ENCODE measurements at places on chromosomes 7 and 10.

DNA sequence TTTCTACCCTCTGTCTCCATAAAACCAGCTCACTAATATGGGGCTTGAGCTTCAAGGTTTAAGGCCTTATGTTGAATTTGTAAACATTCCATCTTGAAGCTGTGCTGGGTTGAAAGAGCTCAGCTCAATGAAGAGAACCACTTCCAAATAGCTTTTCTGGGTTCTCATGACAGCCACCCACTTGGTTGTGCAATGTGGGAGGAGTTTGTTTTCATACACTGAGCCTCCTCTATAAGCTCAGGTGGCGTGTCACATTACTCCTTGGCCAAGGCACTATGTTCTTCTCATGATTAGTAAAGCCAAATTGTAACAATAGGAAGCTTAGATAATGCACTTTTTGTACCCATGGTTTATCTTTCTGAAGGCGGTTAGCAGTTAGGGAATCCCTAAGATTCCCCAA is 265.6 kb downstream of the PTEN start:
- DNase-seq: no peak

DNA sequence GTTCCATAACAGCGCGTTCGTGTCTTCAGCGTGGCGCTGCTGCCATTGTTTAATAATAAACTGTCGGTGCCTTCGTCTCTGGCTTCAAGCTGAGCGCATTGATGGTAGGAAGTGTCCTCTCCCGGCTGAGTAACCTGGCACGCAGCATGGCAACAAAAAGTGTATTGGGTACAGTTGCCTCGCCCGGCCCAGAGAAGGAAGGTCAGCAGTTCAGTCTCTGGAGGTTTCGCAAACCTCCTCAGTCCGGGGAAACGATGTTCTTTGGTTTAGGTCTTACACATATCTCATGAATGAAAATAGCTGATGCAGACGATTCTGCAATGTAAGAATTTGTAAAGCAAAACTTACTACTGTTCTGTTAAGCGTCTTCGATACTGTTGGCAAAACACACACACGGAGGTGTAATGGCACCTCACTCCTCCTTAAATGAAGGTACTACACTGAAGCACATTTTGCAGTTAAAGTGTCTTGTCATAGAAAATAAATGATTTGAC is 739 bp upstream of the CCDC186 start:
- no peak for DNase-seq

GRCh38 chr10:8130973-8131911 is 76.8 kb downstream of the GATA3 start:
- DNase-seq: no peak

- DNase-seq: no peak
Measured at GRCh38 chr7:92108821-92109220, 25.5 kb downstream of the CYP51A1 start.

DNA sequence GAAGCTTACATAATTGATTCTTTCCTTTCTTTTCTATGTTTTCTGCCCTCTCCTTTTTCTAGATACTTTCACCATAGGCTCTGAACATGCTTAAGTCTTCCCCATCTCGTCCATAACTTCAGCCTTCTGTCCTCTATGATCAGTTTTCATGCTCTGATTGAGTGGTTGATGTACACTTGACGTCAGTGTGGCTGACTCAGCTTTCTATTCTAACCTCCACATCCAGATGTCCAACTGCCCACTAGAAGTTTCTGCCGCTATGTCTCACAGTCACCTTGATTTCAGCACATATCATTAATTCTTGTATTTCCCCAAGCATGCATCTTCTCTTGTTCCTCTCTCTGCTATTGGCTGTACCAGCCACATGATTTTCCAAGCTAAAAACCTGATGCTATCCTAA is 15.0 kb downstream of the CDK14 start:
- no peak for DNase-seq

DNA sequence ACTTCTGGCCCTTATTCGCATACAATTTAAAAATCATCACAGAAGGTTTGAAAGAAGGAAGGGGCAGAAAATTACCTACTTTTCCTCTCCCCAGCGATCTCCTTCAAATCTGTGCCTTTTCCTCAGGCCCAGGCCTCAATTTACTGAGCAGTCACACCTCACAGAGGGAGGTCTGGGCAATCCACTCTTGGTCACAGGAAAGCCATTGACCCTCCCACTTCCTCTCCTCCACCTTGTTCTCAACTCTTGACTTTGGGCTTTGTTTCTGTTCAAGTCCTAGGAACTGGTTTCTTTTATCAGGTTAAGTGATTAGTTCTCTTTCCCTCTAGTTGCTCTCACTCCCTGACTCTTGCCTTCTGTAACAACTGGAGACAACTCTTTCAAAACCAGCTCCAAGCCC is 37.0 kb upstream of the ATRNL1 start:
- DNase-seq: no peak

DNA sequence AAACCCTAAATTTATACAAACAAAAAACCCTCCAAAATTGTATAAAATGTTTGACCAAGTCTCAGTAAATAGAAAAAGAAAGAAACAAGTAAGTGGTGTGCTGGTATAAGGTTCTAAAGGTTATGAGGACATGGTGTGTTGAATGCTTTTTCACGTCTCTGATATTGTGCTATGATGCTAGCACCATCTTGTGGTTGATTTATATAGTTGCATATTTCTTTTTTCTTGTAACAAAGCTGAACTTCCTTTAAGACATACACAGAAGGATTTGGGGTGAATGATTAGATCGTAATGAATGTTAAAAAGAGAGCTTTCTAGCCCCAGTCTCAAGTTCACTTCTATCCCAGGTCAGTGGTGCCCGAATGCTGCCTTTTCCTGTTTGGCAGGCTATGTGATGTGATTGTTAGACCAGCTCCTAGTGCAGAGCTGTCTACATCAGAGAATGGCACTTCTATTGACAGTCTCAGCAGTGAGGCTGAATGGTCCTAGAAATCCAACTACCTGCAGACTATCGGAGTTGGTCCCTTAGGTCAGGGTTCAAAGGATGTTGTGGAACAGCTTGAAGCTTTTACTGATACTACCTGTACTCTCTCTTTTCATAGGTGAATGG is 25.0 kb downstream of the VTI1A start:
- peak; percentile 57 for DNase-seq

- DNase-seq: no peak
Measured at GRCh38 chr10:90227217-90227656, 525.8 kb downstream of the KIF20B start.

DNA sequence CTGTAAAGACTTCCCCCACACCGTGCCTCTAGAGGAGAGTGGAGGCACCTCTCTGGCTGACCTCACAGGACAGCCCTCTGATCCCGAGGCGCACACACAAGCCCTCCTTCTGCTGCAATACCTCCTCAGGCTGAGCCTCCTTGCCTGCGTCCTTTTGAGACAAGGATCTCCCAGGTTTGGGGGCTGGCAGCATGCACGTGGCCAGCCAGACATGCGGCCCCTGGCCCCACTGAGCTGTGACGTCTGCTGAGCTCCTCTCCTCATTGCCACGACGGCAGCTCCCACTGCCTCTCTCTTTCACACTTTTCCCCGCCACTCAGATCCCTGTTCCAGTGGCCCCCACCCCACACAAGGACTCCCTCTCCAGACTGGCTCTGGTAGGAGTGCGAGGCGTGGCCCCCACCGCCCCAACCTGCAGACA is 12.2 kb upstream of the DNAAF5 start:
- DNase-seq: no peak

- no peak for DNase-seq
Measured at GRCh38 chr7:117731455-117731854, 141.8 kb downstream of the CTTNBP2 start.

DNA sequence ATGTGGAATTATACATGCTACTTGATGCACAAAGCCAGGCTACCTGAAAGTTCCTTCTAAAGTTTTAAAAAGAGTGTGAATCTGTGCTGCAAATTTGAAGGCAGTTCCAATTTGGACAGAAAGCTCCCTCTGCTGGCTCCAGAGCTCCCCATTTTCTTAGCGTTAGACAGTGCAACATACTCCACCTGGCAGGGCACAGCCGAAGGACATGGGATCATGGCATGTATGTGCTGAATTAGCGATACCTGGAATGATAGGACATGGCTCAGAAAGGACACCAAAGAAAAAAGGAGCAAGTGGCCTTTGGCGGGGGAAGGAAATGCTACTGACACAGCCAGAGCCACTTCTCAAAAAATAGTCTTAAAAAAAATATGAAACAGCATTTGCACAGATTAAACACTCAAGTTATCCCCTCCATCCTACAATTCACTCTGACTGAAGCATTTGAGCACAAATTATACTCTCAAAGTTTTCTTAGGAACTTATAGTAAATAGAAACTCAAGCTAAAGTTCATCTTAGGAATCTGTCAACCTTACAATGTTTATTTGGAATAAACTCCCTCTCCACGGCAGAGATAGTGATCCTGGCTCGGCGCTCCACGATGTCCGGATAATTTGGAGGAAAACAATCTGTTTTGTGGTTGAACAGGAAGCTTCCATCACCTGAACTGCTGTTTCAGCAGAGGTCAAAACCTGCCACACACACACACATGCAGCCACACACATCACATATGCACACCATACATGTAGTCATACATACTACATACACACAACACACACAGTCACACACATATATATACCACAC is 80.0 kb downstream of the C7orf25 start:
- peak; percentile 23 for DNase-seq

DNA sequence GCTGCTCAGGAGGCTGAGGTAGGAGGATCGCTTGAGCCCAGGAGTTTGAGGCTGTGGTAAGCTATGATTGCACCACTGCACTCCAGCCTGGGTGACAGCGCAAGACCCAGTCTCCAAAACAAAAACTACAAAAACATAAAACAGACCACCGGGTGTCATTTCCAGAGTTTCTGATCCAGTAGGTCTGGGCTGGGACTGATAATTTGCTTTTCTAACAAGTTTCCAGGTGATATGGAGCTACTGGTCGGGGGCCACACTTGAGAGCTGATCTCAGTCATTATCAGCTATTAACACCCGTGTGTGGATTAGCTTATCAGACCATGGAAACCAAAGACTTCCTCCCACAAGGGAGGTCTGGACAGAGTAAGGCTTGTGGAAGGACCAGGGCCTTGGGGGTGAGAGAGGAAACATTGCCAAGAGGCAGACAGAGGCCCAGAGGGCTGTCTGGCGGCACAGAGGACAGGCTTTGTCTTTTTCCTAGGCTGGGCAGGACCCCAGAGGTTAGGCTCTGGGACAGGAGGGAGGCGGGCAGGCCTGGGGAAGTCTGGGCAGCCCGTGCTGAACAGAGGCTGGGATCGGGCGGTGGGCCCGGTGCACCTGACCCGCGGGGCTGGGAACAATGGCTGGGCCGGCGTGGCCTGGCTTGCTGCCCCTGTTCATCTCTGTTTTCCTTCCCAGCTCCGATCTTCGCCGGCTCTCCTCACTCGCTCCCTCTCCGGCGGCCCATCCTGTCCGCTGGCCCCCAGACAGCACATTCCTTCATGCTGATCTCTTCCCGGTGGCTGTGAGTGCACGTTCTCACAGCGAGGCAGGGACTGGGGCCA is 25.2 kb downstream of the TMEM270 start:
- DNase-seq: no peak

DNA sequence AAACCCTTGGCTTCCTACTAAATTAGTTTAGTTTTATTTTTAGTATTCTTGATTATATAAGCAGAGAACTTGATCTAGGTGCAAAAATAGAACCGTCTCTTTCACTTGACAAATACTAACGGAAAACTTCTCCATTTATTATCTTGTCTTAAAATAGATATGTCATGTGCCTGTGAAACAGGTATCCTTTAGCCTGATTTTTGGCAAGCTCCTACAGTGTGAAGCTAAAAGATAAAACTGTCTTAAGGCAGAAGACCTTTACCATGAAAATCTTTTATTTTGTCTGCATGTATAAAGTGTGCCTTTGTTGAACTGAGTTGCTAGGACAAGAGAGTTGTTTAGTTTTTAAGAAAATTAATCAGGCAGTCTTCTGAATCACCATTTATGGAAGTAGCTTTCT is 90.6 kb downstream of the CYP51A1 start:
- DNase-seq: no peak

GRCh38 chr7:35988818-35989217 is 164.2 kb upstream of the EEPD1 start:
- no peak for DNase-seq

DNA sequence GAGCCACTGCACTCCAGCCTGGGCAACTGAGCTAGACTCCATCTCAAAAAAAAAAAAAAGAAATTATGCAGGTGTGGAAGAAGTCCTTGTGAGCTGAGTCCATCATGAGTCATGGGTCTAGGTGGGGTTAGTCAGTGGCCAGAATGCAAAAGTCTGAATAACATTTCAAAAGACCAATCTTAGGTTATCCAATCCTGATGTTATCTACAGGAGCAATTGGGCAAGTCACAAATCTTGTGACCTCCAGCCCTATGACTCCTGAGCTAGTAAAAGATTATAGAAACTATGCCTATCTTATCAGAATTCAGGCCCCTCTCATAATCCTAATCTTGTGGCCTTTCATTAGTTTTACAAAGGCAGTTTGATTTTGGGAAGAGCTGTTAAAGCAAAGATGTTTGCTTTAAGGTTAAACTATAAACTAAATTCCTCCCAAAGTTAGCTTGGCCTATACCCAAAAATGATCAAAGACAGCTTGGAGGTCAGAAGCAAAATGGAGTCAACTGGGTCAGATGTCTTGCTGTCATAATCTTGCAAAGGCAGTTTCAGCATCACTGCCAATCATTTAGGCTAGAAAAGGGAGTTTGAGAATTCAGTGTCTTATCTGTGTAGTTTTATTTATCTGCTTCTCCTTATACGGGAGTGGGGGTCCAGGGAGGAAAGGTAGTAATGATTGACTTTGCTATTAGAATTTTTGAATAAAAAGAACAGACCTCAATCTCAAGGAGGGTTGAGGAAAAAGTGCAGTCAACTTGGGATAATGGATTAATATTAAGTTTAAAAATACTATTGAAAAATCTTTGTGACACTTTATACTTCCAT is 71.2 kb upstream of the TRIM24 start:
- DNase-seq: no peak

GRCh38 chr7:104136561-104136960 is 71.3 kb downstream of the ORC5 start:
- no peak for DNase-seq

DNA sequence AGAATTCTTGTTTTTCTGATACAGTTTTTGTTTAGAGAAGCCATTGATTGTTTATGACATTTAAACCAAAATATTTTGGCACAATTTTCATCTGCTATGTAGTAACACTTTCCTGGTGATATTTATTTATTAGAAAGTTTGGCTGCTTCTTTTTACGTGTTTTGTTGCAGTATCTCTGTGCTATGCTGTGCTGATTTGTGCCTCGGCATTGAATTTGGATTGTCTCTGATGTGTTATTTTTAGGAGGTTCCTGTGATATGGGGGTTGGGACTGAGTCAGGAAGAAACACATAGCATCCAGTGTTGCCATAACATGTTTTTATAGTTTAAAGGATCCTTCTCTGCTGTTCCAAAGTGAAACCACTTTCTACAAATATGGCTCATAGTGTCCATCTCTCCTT is 1197.7 kb upstream of the LRRN3 start:
- no peak for DNase-seq

GRCh38 chr7:80942261-80943041 is 23.6 kb upstream of the SEMA3C start:
- DNase-seq: peak; percentile 46

Data from SK-N-DZ (cell line).